Dorsolateral prefrontal cortex (tissue), 122 donors: ENCODE measurements at places on chromosomes 3 and 15.

DNA sequence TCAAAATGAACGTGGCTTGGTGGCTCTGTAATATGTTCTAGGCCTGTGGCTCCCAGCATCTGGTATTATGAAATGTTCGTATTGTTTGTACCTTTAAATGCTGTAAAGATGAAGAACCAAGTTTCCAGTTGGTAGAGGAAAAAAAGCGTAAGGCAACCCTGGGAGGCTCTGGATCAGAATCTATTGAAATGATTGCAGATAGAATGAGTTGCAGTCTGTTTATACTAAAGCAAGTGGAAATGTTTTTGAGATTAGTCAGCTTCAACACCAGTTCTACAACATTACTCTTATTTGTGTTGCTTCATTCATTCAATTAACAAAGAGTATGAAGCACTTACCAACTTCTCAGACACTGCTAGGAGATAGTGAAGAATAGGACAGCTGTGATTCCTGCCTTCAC is 5.3 kb downstream of the ARL6IP5 start:
- DNase-seq = no peak

- DNase-seq = no peak
These were observed 74.4 kb downstream of the DLG1 start for GRCh38 chr3:197224034-197224444.

- no peak for DNase-seq
These were observed 36.0 kb downstream of the LDHAL6B start for GRCh38 chr15:59242649-59243048.

GRCh38 chr15:92184679-92185230 is 208.9 kb upstream of the ST8SIA2 start:
- DNase-seq = no peak

GRCh38 chr3:181855825-181856224 is 144.1 kb downstream of the SOX2 start:
- no peak for DNase-seq

- DNase-seq = no peak
These were observed 123.3 kb upstream of the TP63 start for GRCh38 chr3:189507856-189508255.

DNA sequence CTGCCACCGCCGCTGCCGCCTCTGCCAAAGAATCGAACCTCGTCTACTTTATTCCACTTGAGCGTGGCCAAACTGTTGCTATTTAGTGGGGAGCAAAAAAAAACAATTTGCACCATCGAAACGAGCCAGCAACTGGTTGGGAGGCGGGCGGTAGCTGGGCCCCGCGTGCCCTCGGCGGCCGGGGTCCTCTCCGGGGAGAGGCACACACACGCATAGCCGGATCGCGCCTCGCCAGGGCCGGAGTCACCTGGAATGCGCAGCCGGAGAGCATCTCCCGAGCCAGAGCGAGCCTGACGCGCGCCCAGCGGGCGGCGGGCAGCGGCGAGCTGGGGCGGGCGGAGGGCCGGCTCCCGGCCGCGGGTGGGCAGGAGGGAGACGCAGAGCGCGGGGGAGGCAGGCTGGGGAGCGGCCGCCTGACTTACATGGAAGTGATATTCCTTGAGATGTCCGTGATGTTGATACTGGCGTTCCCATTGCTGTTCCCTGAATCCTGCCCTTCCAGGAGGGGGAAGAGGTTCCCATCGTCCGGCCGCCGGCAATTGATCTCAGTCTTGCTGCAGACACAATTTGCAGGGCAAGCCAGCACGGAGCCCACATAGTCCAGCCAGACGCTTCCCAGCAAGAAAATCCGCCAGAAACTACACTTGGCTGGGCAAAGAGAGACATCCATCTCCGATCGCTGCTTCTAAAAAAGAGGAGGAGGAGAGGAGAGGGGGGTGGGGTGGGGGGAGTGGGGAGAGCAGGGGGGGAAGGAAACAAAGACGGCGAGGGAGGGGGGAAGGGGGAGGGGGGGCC is 858 bp downstream of the NTRK3 start:
- DNase-seq = no peak

DNA sequence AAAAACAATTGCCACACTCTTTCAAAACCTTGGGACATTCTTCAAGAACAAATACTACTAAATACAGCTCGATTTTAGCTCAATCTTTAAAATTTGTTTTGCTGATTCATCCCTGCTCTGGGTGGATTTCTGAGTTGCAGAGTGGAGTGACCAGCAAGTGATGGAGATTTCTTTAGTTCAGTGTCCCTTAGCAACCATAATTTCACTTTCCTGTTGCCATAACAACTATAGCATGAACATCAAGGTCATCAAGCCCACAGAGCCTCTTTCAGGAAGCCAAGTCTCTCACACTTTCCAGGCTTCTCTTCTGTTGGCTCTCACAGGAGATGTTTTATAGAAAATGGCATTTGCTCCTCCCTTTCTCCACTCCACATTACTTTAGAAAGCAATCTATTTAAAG is 597.2 kb upstream of the ADAMTS9 start:
- no peak for DNase-seq

GRCh38 chr3:50559702-50560101 is 7.8 kb downstream of the C3orf18 start:
- no peak for DNase-seq

DNA sequence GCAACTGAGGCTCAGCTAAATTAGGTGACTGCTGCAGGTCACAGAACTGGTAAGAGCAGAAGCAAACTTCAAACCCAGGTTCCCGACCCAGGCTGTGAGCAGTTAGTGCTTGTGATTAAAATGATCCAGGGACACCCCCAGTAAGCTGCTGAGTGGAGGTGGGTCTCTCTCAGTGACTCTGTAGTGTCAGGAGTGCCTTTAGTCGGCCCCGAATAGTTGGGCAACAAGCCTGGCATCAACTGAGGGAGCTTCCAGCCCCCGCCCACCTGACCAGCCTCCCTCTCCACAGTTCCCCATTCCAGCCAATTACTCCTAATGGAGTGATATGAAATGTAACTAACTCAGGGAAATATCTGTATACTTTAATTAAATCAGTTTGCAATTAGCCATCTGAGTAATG is 168.0 kb upstream of the SMAD3 start:
- DNase-seq = no peak

- DNase-seq = no peak
These were observed 12.8 kb upstream of the ACAN start for GRCh38 chr15:88790486-88790885.

GRCh38 chr3:137264071-137264820 is 306.5 kb downstream of the IL20RB start:
- no peak for DNase-seq

GRCh38 chr3:64377942-64378341 is 152.7 kb upstream of the PRICKLE2 start:
- no peak for DNase-seq

- DNase-seq = no peak
These were observed 562.0 kb downstream of the ROBO2 start for GRCh38 chr3:77601823-77602415.

DNA sequence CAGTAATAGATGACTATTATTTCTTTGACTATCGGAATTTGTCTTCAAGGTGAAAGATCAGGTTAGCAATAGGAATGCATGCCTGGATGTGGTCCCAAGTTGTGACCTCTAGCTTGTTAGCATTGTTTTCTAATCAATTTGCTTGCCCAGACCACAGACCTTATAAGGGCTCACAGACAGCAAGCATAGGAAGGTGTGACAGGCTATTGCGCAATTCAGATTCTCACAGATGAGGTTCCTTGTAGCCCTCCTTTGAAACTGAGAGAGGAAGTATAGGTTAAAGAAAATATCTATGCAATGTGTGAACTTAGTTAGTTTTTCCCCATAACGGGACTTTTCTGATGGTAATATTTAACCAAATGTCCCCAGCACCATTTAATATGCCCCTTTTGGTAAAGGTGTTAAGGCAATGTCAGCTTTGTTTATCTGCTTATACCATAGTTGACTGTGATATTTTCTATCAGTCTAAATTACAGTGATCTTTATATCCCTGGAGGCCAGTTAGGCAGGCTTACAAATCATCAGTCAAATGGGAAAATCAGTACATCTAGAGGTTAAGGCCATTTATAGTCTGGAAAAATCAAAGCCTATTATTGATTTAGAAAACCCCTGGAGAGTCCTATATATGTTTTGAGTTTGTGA is 168.1 kb upstream of the MBNL1 start:
- no peak for DNase-seq

DNA sequence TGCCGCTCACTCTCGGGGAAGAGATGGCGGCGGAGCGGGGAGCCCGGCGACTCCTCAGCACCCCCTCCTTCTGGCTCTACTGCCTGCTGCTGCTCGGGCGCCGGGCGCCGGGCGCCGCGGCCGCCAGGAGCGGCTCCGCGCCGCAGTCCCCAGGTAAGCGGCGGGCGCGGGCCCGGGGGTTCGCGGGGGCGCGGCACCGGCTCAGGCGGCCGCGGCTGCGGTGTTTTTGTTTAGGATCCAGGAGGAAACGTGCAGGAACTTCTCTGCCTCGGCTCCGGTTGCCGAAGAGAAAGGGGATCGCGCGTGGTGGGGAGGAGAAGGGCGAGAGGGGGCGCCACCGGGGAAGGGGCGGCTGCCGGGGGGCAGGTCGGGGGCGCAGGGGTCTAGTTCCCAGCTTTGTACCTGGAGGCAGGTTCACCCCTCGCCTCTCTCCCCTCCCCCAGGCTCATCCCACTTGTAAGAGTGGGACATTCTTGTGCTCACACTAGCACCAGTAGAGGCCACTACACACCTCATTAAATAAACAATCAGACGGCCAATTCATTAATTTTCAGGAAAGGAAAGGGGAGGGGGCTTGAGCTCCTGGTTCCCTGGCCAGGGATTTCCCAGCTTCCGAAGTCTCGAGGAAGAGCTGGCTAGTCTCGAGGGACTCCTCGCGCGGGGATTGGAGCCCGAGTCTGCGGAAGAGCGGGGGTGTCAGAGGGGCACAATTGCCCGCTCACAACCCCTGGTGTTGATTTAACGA is 562 bp downstream of the NEO1 start:
- DNase-seq = peak; percentile 41

DNA sequence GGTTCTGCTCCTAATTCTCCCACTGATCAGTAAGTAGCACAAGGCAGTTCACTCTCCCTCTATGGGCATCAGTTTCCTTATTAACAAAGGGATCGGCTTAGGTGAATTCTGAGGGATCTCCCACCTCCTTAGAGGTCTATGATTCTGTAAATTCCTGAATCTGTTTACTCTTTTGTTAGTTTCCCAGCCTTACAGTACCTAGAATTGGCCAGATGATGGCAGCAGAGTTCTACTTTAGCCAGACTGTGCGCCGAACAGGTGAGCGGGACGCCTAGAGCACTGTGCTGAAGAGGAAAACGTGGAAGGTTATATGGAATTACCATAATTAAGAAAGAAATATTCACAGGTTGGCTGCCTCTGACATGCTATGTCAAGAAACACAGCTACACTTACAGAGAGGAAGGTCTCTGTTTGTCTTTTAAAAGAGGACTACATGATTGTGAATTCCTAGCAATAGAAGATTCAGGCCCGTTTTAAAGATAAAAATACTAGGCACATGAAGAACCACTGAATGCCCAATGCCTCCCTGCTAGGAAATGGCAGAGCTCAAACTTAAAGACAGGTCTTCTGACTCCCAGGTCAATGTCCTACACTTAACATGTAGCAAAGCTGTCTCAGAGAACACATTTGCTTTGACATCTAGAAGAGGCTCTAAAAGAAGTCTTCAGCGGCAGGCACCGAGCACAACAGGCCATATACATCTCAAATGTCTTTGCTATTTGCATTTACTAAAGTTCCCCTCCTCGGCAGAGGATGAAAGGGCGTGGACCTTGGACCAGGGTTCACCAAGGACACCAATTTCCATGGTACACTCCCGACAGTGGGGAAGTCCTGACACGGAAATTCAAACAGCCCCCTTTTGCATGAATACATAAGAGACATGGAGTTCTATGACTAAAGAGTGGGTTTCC is 259.9 kb downstream of the FGF12 start:
- DNase-seq = peak; percentile 75

- no peak for DNase-seq
These were observed 170.2 kb upstream of the SMAD3 start for GRCh38 chr15:66894986-66895780.

DNA sequence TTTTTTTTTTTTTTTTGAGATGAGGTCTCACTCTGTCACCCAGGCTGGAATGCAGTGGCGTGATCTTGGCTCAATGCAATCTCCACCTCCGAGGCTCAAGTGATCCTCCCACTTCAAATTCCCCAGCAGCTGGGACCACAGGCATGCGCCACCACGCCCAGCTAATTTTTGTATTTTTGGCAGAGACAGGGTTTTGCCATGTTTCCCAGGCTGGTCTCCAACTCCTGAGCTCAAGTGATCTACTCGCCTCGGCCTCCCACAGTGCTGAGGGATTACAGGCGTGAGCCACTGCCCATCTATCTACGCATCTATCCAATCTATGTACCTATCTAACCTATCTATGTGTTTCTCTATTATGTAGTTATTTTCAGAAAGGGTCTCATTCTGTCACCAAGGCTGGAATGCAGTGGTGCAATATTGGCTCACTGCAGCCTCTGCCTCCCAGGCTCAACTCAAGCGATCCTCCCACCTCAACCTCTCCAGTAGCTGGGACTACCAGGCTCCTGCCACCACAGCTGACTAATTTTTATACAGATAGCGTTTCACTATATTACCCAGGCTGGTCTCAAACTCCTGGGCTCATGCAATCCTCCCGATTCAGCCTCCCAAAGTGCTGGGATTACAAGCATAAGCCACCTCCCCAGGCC is 20.2 kb upstream of the GPX1 start:
- DNase-seq = no peak

- no peak for DNase-seq
These were observed 136.0 kb upstream of the RAP2B start for GRCh38 chr3:153026026-153026425.

DNA sequence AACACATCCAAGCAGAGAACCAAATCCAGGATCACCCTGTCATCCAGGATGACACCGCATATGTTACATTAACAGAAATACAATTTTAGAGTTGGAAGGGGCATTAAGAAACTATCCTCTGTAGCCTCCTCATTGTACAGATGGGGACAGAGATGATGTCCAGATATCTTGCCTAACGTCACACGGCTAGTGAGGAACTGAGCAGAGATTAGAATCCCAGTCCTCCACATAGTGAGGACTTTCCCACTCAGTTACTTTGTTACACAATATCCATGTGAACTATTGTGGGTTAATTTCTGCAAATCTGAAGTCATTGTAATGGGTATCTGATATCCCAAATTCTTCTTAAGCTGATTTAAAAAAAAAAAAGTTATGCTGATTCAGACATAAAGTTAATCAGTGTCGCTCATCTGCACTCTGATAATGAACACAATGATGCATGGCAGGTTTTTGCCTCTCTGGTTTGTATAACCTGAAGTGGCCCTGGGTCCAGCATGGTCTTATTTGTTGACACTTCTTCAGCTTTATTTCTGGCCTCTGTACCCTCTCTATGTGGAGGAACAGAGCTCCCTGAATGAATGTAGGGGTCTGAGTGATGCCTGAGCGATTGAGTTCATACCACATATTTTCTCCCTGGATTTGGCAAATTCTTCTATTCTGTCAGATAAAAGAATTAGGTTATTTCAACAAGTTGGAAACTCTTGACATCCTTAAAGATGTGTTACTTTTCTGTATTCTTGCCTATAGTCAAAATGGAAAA is 76.0 kb upstream of the LIMD1 start:
- DNase-seq = no peak
